HL-60 (cell line): ENCODE measurements at places on chromosomes 3 and 15.

DNA sequence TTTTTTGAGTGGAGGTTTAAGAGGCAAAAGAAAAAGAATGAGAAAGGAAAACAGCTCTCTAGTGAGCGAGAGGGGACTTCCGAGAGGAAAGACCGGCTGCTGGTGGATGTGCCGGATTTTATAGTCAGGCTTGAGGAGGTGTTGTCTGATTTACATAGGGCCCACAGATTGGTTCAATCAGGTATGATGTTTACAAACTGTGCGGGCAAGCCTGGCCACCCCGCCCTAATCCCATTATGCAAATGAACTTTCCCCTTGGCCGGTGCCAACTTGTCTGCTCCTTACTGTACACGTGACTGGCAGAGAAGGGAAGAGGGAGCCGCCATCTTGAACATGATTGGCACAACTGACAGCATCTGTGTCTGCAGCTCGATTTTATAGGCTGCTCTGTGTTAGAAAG, 44.7 kb downstream of the FAM43A start:
- DNase-seq = no peak

GRCh38 chr3:169619793-169620192, 43.7 kb downstream of the MECOM start:
- DNase-seq = no peak

- DNase-seq = no peak
Observed at GRCh38 chr3:34312684-34313083, 514.3 kb downstream of the PDCD6IP start.

GRCh38 chr3:117622171-117622841, 912.7 kb downstream of the TUSC7 start:
- no peak for DNase-seq

DNA sequence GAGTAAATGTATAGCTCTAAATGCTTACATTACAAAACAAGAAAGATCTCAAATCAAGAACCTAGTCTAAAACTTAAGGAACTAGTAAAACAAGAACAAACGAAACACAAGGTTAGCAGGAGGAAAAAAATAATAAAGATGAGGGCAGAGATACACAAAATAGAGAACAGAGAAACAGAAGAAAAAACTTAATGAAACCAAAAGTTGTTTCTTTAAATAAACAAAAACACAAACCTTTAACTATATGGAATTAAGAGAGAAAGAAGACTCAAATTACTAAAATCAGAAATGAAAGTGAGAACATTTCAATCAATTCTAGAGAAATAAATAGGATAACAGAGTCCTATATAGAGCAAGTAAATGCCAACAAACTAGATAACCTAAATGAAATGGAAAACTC, 59.6 kb downstream of the DLG1 start:
- DNase-seq = no peak

GRCh38 chr15:69141286-69141701, 19.1 kb upstream of the GLCE start:
- DNase-seq = no peak
